ENCODE measurements at places on chromosomes 12 and 14. TPM values are rescaled to one million over a fixed set of nuclear protein-coding genes. Genes with fewer than 3 reads are reported as not detected.

GRCh38 chr12:120833849-120834248 lies 70.3 kb downstream of the SPPL3 start:
- H3K36me3 ChIP-seq = no peaks in the 10 kb centered on the region
- H3K4me1 ChIP-seq = no peaks in the 10 kb centered on the region
- DNase-seq = no peak
- no peak overlapping the region for H3K27ac ChIP-seq
- H3K27me3 ChIP-seq = no peaks in the 10 kb centered on the region

DNA sequence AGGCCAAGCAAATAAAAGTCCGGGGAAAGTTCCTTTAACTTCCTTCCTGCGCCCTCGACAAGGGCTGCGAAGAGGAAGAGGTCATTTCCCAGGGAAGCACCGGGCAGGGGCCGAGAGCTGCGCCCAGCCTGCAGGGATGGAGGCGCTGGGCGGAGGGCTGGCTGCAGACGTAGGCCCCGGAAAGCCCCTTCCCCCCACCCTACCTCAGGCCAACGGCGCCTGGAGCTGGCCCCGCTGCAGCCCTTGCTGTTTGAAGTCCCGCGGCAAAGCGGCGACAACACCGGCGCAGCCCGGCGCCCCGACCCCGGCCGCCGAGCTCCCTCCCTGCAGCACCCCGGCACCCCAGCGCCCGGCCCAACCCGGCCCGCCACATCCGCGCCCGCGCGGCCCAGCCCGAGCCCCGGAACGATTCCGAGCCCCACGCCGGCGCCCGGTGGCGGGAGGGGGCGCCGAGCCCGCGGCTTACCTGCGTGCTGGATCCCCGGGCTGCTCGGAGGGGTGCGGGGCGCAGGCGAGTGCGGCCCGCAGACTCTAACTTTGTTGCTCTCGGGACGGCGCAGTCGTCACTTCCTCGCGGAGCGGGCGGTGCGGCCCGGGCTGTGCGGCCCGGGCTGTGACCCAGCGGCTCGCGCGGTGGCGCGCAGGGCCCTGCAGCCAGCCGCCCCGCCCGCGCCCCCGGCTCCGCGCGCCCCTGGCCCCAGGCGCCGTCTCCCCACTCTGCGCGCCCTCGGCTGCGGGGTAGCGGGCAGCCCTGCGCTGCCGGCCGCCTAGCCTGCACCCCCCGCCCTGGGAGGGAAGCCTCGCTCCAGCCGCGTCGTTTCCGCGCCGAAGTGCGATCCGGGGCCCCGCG lies 64.8 kb upstream of the PTGR2 start:
- H3K4me3 ChIP-seq = peak overlapping the region; percentile 85
- peak; percentile 41 for DNase-seq
- peaks cover 61% of the 10 kb centered on the region for H3K4me1 ChIP-seq
- H3K27ac ChIP-seq = peak overlapping the region; percentile 69
- H3K36me3 ChIP-seq = peaks cover 6% of the 10 kb centered on the region

DNA sequence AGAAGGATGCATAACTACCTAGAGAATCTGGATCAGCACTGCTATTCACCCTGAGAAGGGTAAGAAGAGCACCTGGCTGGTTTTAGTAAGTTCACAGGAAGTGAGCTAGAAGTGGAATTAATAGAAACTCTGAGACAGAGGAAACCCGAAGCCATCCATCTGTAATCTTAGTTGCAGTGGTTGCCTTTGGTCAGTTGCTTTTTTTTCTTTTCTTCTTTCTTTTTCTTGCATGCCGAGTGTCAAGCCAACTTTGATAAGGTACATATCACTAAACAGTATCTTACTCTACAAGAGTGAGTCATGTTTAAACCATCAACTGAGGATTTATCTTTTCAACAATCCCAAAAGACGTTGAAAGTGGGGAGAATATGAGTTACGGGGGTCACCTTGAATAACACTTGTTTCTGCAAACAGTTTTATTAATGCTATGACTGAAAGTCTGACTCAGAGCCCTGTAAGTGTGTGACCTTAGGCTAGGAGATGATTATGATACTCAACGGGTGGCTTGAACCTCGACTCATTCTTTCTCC lies 26.7 kb downstream of the C12orf75 start:
- peaks cover 29% of the 10 kb centered on the region for H3K4me1 ChIP-seq
- no peak overlapping the region for H3K4me3 ChIP-seq
- DNase-seq = no peak
- H3K27me3 ChIP-seq = no peaks in the 10 kb centered on the region
- no peak overlapping the region for H3K27ac ChIP-seq
- H3K36me3 ChIP-seq = peaks cover 9% of the 10 kb centered on the region

DNA sequence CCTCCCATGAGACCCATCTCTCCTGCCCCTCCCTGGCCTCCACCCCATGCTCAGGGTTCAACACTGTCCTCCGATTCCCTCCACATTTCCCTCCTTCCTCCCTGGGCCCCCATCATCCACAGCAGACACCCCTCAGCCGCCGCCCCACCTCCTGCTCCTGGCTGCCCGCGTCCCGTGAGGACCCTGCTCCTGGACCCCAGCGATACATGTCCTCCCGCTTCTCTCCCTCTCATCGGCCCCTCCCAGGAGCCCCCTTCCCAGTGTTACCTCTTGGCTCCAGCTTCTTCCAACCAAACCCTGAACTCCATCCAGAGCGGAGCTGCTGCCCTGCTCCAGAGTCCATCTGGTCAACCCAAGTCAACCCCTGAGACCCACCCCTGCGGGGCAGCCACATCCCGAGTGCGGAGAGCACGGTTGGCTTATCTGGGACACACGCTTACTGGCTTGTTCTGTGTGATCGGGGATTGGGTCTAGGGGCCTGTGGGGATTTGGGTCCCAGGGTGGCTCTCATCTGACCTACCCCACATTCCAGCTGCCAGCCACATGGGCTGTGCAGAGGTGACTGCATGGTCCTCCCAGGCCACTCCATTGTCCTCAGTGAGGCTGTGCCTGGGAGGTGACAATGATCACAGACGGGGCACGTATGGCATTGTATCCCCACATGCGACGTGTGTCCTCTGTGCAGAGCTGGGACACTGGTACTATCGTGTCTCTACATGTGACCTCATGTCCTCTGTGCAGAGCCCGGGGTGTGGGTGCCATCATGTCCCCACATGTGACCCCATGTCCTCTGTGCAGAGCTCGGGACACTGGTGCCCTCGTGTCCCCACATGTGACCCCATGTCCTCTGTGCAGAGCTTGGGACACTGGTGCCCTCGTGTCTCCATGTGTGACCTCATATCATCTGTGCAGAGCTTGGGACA lies 333.6 kb downstream of the ADGRD1 start:
- no peaks in the 10 kb centered on the region for H3K4me1 ChIP-seq
- H3K4me3 ChIP-seq = no peak overlapping the region
- H3K27me3 ChIP-seq = no peaks in the 10 kb centered on the region
- H3K36me3 ChIP-seq = no peaks in the 10 kb centered on the region

GRCh38 chr14:59254146-59254910 lies 65.9 kb downstream of the DAAM1 start:
- H3K4me3 ChIP-seq = no peak overlapping the region
- no peaks in the 10 kb centered on the region for H3K27me3 ChIP-seq
- peak overlapping the region; percentile 35 for H3K27ac ChIP-seq
- peaks cover 40% of the 10 kb centered on the region for H3K4me1 ChIP-seq
- DNase-seq = peak; percentile 84
- H3K36me3 ChIP-seq = no peaks in the 10 kb centered on the region

DNA sequence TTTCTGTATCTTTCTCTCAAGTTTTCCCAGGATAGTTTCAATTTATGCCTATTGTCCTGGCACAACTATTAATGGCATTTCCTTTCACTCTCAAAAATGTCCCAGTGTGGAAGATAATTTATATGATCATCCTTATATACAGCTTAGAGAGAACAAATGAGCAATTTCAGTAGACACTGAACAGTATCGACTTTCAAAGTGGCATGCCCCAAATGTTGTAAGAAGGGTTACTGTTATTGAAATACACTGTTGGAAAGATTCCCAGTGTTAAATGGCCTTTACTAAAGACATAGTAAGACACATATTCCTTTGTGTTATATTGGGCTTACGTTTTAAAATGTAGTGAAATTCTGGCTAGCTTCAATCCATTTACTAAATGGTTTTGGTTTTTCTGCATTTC lies 202.3 kb upstream of the CDKN3 start:
- no peak overlapping the region for H3K27ac ChIP-seq
- no peak for DNase-seq
- no peaks in the 10 kb centered on the region for H3K36me3 ChIP-seq
- H3K4me3 ChIP-seq = no peak overlapping the region
- no peaks in the 10 kb centered on the region for H3K27me3 ChIP-seq
- H3K4me1 ChIP-seq = peaks cover 9% of the 10 kb centered on the region

Gene SMCO2
- total RNA-seq = not detected

DNA sequence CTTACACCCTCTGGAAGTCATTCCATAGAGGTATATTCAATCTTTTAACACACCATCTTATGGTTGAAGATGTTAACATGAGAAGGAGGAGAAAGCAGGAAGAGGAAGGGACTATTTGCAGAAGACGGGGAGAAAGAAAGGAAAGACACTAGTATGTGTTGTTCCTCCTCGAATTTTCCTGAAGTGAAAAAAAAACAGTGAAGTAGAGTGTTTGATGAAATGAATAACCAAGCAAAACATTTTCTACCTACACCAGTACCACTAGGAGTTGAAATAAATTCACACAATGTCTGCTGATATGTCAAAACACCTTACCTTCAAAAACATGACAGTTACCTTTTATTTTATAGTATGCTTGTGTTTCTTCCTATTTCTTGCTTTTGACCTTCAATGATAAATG lies 1.4 kb upstream of the CNOT2 start:
- peaks cover 23% of the 10 kb centered on the region for H3K4me1 ChIP-seq
- H3K4me3 ChIP-seq = peak overlapping the region; percentile 93
- peaks cover 26% of the 10 kb centered on the region for H3K36me3 ChIP-seq
- DNase-seq = no peak

GRCh38 chr14:95307402-95308041 lies 12.2 kb downstream of the CLMN start:
- H3K27ac ChIP-seq = no peak overlapping the region
- no peak for DNase-seq
- H3K36me3 ChIP-seq = no peaks in the 10 kb centered on the region
- no peaks in the 10 kb centered on the region for H3K27me3 ChIP-seq
- H3K4me1 ChIP-seq = peaks cover 6% of the 10 kb centered on the region

DNA sequence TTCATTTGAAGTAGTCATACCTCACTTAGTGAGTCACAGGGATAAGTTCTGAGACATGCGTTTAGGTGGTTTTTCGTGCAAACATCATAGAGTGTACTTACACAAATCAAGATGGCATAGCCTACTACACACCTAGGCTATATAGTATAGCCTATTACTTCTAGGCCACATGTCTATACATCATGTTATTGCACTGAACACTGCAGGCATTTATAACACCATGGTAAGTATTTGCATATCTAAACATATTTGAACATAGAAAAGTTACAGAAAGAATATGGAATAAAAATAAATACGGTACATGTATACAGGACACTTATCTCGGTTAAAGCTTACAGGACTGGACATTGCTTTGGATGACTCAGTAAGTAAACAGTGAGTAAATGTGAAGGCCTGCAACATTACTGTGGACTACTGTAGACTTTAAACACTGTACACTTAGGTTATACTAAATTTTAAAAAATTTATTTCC lies 670.6 kb downstream of the SLC16A7 start:
- H3K27me3 ChIP-seq = no peaks in the 10 kb centered on the region
- H3K27ac ChIP-seq = peak overlapping the region; percentile 20
- no peak overlapping the region for H3K4me3 ChIP-seq

GRCh38 chr12:29023436-29024076 lies 125.5 kb upstream of the FAR2 start:
- H3K27ac ChIP-seq = no peak overlapping the region
- DNase-seq = no peak
- H3K27me3 ChIP-seq = no peaks in the 10 kb centered on the region
- no peak overlapping the region for H3K4me3 ChIP-seq
- H3K36me3 ChIP-seq = no peaks in the 10 kb centered on the region

Gene OTX2
- total RNA-seq = not detected

GRCh38 chr14:43621282-43621681 lies 885.8 kb downstream of the FSCB start:
- H3K4me3 ChIP-seq = no peak overlapping the region
- H3K27ac ChIP-seq = no peak overlapping the region
- no peaks in the 10 kb centered on the region for H3K27me3 ChIP-seq
- H3K4me1 ChIP-seq = no peaks in the 10 kb centered on the region
- no peaks in the 10 kb centered on the region for H3K36me3 ChIP-seq

Gene HAL
- 0.18 TPM for total RNA-seq

DNA sequence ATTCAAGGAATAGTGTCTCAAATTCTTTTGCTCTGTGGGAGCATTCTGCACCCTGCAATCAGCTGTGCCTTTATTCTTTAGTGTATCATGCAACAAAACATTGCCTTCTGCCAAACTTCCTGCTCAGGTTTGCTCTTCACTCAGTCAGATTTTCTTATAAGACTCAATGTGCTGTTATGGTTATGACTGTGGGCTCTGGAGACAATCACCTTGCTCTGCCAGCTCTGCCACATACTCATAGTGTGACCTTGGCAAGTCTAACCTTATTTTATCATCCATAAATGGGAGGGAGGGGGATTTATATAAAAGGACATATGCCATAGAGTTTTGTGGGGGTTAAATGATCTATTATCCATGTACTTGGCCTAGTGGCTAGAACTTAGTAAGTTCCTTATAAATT lies 51.3 kb downstream of the SRGAP1 start:
- DNase-seq = no peak
- no peaks in the 10 kb centered on the region for H3K27me3 ChIP-seq
- H3K4me3 ChIP-seq = no peak overlapping the region
- H3K36me3 ChIP-seq = no peaks in the 10 kb centered on the region

GRCh38 chr14:96130391-96130790 lies 74.2 kb upstream of the BDKRB2 start:
- no peak overlapping the region for H3K27ac ChIP-seq
- H3K4me3 ChIP-seq = no peak overlapping the region
- no peaks in the 10 kb centered on the region for H3K36me3 ChIP-seq
- H3K27me3 ChIP-seq = no peaks in the 10 kb centered on the region
- DNase-seq = no peak

DNA sequence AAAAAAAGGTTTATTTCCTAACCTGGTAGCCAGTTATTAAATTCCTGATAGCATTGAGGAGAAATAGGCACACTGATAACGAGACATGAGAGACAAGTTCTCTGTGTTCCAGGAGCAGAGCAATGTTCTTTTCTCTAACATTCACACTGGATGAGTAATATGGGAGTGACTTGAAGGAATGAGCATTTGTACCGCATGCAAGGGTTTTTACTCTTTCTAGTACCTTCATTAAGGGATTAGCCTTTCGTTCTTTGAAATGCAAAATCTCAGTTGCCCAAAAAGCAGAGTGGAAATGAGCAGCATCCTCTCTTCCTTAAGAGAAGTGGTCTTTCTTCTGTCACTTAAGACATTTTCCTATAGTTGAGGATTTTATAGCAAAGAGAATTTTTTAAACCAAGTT lies 54.7 kb downstream of the FGD4 start:
- DNase-seq = peak; percentile 58
- H3K4me1 ChIP-seq = peaks cover 29% of the 10 kb centered on the region
- no peaks in the 10 kb centered on the region for H3K36me3 ChIP-seq
- H3K4me3 ChIP-seq = no peak overlapping the region
- H3K27ac ChIP-seq = peak overlapping the region; percentile 49

Gene SALL2
- 0.21 TPM for total RNA-seq

Gene SIX4
- total RNA-seq = 4.2 TPM

GRCh38 chr14:94970941-94971730 lies 186.2 kb downstream of the DICER1 start:
- H3K4me1 ChIP-seq = peaks cover 37% of the 10 kb centered on the region
- no peaks in the 10 kb centered on the region for H3K36me3 ChIP-seq

GRCh38 chr12:72790273-72790672 lies 518.1 kb downstream of the TRHDE start:
- no peaks in the 10 kb centered on the region for H3K27me3 ChIP-seq
- H3K27ac ChIP-seq = no peak overlapping the region

- peaks cover 7% of the 10 kb centered on the region for H3K4me1 ChIP-seq
- H3K36me3 ChIP-seq = no peaks in the 10 kb centered on the region
- no peaks in the 10 kb centered on the region for H3K27me3 ChIP-seq
- DNase-seq = peak; percentile 21
Observed at GRCh38 chr12:93857991-93858447, 180.8 kb downstream of the CRADD start.

Data from SJSA1 (cell line).